Right atrium auricular region (tissue), 2 donors: ENCODE measurements at places on chromosomes 7 and 10.

DNA sequence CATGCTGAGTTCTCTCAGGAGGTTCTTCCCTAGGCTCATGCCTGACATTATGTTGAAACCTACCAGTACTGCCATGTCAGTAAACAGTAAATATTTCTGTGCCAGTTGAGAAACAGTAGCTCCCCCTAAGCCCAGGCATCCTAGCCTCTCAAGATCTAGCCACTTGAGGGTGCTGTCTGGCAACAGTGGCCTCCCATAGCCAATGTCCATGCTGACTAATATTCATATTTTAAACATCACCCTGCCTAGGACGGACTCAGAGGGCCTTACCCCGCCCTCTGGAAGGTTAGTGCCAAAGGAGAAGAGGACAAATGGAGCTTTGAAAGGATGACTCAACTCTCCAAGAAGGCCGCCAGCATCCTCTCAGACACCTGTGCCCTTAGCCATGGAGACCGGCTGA lies 7.7 kb downstream of the ACSM6 start:
- DNase-seq: no peak

DNA sequence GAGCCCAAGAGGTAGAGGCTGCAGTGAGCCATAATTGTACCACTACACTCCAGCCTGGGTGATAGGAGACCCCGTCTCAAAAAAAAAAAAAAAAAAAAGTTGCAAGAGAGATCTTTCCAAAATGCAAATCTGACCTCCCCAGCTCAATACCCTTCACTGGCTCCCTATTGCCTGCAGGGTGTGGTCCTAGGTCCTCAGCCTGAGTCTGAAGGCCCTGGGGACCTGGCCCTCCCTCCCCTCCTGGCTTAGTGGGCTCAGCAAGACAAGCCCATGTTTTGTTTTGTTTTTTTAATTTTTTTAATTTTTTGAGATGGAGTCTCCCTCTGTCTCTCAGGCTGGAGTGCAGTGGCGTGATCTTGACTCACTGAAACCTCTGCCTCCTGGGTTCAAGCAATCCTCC lies 20.6 kb downstream of the SRRM3 start:
- no peak for DNase-seq

GRCh38 chr7:151725844-151726651 lies 150.9 kb downstream of the PRKAG2 start:
- DNase-seq: no peak

- no peak for DNase-seq
Measured at GRCh38 chr7:91379236-91379635, 115.0 kb downstream of the FZD1 start.
